ENCODE measurements at places on chromosomes 16 and 17.

GRCh38 chr17:8875436-8875835, 8.0 kb upstream of the PIK3R6 start:
- no peak for DNase-seq

- DNase-seq: peak; percentile 28
These were observed 20.6 kb upstream of the PRKCA start for GRCh38 chr17:66281661-66282369.

- no peak for DNase-seq
These were observed 990 bp upstream of the ROGDI start for GRCh38 chr16:4803401-4803844.

GRCh38 chr17:21288571-21289017, 4.1 kb downstream of the MAP2K3 start:
- peak; percentile 29 for DNase-seq

GRCh38 chr16:11465675-11466074, 120.4 kb downstream of the RMI2 start:
- DNase-seq: no peak

DNA sequence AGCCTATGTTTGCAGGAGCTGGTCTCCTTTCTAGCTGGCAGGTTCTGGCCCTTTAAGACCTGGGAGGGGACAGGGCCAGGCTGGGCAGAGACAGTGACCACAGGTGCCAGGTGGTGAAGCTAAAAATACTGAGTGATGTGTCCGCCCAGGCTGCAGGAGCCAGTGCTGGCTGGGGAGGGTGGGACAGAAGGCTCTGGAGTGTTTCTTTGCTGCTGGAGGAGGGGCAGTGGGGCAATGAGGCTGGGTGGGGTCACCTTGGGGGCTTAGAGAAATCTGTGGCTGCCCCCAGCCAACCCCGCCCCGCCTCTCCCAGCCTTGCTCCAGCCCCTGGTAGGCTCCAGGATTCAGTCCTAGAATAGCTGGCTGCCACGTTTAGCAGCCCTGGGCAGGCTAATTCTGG, 30.4 kb upstream of the SBK1 start:
- no peak for DNase-seq

DNA sequence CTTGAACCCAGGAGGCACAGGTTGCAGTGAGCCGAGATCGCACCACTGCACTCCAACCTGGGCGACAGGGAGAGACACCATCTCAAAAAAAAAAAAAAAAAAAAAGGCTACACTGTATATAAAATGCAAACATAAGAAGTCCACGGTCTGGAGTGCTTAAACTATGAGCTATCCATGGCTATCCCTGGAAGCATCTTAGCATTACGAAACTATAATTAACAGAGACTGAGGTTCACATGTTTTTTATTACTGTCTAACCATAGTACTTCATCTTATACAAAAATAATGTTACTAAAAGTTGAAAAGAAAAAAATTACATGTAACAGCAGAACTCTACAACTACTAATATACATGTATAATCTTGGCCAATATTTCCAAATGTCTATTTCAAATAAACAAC, 32.8 kb downstream of the HELZ start:
- peak; percentile 30 for DNase-seq

- no peak for DNase-seq
These were observed 35.5 kb downstream of the CPNE2 start for GRCh38 chr16:57127836-57128235.

DNA sequence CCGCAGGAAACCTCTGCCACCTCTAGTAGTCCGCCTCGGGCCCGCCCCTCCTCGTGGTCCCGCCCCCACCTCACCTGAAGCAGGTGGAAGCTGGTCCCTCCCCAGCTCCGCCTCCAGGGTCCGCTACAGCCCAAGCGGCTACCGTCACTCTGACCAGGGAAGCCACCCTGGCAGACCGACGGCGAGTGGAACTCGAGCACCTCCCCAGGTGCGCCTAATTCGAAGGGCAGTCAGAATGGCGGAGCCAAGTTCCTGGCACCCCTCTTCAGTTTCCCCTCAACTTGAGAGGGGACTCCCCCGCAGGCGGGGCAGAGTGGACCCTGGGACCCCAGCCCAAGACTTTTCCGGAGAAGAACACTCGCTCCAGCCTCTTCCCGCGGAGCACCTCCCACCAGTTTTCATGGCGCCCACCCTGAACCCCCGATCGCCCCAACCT, 507 bp downstream of the FHOD1 start:
- DNase-seq: no peak

DNA sequence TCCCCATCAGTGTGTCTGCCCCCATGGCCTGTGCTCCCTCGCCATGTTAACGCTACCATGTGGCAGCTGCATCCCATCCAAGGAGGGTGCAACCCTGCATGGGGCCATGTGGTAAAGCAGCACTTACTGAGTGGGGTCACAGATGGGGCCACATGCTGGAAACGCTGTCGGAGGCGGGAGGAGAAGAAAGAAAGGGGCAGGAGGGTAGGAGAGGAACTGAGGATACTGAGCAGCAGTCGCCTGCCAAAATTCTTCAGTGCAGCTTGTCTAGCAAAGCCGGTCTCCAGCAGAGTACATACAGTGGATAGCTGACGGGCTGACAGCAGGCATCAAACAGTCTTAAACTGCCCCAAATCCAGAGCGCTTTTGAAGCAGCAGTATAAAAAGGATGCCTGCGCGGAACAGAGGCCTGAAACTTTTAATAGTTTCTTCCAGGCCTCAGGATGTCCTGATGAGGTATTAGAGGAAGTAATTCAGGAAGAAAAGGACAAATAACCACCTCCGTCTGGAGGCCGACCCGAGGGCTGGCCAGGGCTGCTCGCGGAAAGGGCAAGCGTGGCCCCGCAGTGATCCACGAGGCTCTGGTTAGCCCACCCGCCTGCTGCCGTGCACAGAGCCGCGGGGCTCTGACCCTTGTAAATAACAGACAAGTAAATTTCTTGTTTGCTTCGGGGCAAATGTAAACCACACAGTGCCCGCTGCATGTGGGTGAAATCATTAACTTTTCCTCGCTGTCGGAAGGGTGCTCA, 149.0 kb downstream of the CCDC182 start:
- no peak for DNase-seq

- no peak for DNase-seq
These were observed 160.1 kb upstream of the CDH5 start for GRCh38 chr16:66206363-66206762.

DNA sequence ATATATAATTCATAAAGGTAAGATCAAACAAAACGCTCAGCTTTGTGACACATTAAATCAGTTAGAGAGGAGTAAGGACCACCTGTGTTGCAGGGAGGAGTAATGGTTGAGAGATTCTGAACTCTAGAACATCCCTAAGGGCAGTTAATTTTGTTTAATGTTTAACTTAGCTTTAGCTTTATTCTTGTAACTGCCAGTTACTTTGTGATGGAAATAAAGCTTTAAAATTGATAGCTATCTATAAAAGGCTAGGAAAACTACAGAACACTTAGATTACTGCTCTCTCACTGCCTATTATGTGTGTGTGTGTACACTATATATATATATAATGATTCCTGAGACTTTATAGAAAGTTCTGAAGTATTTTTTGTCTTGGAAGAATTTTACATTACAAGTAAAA, 37.8 kb downstream of the PTRH2 start:
- DNase-seq: no peak

DNA sequence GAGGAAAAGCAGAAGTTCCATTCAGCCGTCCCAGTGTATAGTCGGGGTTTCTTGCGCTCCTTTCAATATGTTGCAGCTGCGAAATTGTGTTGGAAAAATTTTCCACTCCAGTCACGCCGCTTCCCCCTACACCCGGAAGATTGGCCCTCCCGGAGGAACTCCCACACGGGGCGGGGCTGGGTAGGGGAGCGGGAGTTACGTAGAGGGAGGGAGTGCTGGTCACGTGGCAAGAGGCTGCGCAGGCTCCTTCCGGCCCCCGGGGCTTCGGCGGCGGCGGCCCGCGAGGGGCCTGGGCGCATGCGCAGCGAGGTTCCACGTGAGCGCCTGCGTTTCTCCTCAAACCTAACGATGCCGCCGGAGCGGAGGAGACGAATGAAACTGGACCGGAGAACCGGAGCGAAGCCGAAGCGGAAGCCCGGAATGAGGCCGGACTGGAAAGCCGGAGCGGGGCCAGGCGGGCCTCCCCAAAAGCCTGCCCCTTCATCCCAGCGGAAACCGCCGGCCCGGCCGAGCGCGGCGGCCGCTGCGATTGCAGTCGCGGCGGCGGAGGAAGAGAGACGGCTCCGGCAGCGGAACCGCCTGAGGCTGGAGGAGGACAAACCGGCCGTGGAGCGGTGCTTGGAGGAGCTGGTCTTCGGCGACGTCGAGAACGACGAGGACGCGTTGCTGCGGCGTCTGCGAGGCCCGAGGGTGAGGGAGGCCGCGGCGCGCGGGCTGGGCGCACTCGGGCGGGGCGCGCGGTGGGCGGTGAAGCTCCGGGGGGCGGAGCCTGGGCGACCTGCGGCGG, at the start of gene UTP18:
Gene UTP18 (plus strand): TSS at position 310 of the 787 bp plus-strand sequence. CDS start 39 bp downstream, at position 349.
- peak; percentile 98 for DNase-seq

DNA sequence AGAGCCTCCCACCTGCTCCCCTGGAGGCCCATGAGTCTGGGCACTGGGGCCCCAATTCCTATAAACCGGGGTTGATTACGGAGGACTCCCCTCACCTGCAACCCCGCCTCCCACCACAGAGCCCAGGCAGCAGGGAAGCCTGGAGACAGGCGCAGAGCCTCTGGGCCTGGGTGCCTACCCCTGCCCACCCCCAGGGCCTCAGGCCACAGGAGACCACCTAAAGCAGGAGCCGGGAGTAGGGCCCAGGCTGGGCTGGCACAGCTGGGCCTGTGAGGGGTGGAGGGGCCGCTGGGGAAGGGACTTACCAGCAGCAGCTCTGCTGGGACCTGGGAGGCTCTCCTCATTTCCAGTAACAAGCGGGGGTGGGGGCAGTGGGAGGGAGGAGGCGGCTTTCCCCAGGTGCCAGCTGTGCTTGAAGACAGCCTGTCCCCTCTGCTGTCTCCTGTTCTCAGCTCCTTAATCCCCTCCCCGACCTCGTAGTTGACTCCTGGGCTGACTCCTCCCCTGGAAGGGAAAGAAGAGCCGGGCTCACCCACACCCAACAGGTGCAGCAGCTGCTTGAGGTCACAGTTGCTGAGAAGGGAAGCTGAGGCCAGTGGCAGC, 46.8 kb downstream of the TMEM235 start:
- no peak for DNase-seq

GRCh38 chr16:74561626-74562025, 45.3 kb downstream of the GLG1 start:
- no peak for DNase-seq

DNA sequence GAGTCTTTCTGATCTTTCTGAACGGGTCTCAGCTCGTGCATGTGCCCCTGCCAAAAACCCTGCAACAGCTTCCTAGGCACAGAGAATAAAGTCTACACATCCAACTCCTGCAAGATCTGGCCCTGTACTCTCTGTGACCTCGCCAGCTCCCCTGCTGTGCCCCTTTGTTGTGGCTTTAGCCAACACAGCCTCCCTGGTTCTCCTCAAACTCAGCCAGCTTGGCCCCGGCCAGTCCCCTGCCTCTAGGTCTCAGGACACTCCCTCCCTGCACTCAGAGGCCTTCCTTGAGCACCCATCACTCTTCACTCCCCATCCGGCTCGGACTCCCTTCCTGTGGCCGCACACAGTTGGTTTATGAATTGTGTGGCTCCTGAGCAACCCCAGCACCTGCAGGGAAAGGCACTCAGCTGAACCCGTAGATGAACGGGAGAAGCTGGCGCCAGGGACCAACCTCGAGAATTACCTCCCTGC, 1.4 kb downstream of the CEP131 start:
- no peak for DNase-seq

DNA sequence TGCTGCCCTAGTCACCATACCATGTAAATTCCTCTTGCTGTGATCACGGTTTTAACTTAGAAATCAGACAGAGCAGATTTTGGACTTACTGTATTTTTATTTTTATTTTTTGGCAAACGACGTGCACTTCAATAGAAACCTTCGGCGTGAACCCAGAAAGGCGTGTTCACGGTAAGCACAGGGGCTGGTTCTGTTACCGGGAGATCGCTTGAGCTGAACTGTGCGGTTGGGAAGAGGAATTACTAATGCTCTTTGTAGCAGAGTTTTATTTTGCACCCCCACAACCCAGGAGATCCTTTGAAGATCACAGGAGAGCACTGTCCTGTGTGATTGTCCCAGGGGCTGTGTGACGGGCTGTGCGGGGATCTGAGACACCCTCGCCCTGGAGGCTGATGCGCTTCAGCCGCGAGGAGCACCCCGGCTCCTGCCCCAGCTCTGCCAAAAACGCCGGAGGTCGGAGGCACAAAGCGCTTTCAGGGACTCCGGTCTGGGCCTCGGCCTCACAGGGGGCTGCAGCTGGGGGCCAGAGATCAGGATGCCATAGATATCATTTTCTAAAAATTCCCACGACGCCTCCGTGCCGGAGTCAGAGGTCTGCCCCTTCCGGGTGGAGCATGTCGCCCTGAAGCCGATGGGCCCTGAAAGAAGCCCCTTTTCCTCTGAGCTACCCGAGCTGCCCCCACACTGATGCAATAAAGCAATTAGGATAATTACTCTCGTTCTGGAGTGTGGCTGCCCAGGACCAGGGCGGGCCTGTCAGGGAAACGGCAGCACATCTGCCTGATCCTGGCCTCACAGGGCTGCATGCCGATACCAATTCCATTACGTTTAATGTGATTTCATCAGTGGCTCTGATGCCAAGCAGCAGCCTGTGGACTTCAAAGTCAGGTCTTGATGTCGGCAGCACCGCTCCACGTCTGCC, 71.8 kb downstream of the LMF1 start:
- DNase-seq: no peak

- DNase-seq: no peak
These were observed 21.0 kb upstream of the FMNL1 start for GRCh38 chr17:45200701-45201100.

DNA sequence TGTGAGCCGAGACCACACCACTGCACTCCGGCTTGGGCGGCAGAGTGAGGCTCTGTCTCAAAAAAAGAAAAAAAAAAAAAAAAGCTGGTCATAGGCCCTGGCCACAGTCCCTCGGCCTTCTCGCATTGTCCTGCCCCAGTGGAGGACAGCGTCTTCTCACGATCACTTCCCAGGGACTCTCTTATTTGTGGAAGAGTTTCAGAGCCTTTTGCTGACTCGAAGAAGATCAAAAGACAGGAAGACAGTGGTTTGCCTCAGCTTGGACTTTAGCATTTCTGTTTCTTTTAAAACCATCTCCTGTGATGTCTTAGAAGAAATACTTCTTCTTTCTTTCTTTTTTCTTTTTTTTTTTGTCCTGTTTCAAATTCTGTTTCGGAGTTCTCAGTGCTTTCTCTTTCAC, 210.0 kb downstream of the FTO start:
- DNase-seq: no peak

- DNase-seq: peak; percentile 88
These were observed 338.7 kb downstream of the GRIN2A start for GRCh38 chr16:9843424-9844018.
